Neural crest cell (in vitro differentiated cells): ENCODE measurements at places on chromosomes 11 and 22. TPM values are rescaled to one million over a fixed set of nuclear protein-coding genes. Genes with fewer than 3 reads are reported as not detected.

DNA sequence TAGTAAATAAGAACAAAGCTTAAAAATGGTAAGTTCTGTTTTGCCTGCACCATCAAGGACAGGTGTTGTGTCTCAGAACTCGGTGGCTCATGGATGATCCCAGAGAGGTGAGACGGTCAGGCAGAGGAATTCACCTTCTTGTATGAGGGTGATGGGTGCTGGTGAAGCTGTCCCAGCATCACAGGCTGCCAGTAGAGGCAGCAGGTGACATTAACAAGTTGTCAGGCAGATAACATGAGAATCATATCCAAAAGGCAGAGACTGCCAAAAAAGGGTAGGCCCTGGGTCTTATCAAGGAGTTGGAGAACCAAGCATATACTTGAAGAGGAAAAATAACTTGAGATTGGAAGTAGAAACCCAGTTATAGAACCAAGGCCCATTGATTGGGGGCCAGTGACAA, 437.8 kb downstream of the DYNC2H1 start:
- no peak for DNase-seq

TBX10 gene
- total RNA-seq, result not detected in 2 replicates

DNA sequence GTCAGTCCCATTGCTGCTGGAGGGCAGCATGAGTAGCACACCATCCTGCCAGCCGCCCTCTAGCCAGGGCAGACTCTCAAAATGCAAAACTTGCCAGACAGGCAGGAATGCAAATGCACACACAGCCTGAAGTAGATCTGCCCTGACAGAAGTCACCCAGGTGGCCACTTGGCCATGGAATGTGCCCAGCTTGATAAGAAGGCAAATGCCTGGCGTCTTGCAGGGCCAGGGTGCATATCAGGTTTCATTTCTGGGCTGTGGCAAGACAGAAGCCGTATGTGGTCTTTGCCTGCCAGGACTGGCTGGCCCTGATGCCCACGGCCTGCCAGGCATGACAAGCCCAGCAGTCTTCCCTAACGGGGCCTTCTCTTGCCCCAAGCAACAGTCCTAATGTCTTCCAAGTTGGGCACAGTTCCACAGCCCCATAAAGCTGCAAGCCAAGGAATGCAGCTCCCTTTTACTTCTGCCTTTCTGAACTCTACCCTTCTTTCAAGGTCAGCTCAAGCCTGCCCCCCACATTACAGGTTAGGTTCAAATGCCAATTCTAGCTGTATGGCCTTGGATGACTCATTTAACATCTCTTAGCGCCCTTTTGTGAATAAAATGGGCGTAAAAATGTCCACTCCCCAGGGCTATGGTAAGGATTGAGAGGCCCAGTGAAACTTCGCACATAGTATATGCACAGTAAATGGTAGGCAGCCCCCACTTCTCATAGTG, 29.7 kb downstream of the POU2AF3 start:
- DNase-seq, result no peak

DNA sequence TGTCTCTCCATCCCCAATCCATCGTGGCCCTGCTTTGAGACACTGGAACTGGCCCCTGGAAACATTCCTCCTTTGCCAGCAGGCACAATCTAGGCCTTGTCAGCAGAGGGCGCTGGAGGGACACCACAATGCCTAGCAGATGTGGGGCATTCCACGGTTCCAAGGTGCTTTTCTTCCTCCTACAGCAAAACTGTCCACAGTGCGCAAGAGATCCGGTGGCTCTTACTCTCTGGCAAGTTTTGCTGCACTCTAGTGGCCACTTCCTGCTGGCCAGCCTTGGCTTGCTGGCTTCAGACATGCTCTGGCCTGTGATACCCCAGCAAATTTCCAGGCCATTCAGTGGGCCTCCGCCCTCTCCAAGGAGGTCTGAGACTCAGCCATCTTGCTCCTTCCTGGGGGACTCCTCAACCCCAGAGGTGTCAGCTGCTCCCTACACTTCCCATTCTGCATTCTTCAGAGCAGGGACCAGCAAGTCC, 17.1 kb upstream of the RBM4B start:
- peak; percentile 93 for DNase-seq

HSPB2 gene
- total RNA-seq, result not detected in 2 replicates

GAS2 gene
- total RNA-seq, result 3.3 and 3.4 TPM in 2 replicates
